ENCODE measurements at places on chromosomes 7 and 10.

DNA sequence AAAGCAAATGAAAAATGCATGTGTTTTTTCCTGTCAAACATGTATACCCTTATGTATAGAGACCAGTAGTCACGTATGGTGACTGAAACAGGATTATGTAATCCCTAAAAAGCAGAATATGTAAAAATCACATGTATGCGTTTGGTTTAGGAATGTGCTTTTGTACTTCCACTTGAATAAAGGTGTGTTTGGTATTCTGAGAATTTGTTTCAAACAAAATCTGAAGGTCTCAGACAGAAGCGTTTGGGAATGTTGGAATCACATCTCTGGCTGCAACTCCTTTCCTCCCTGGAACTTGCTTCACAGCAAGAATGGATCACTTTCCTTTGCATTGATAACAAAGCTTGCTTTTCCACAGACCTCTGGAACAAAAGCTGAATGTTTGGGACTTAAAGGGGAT is 17.8 kb downstream of the ZNF655 start:
- H3K36me3 ChIP-seq, result peaks cover 20% of the 10 kb centered on the region
- no peak overlapping the region for H3K27ac ChIP-seq
- no peak for DNase-seq
- H3K27me3 ChIP-seq, result no peaks in the 10 kb centered on the region
- no peak overlapping the region for H3K4me3 ChIP-seq

DNA sequence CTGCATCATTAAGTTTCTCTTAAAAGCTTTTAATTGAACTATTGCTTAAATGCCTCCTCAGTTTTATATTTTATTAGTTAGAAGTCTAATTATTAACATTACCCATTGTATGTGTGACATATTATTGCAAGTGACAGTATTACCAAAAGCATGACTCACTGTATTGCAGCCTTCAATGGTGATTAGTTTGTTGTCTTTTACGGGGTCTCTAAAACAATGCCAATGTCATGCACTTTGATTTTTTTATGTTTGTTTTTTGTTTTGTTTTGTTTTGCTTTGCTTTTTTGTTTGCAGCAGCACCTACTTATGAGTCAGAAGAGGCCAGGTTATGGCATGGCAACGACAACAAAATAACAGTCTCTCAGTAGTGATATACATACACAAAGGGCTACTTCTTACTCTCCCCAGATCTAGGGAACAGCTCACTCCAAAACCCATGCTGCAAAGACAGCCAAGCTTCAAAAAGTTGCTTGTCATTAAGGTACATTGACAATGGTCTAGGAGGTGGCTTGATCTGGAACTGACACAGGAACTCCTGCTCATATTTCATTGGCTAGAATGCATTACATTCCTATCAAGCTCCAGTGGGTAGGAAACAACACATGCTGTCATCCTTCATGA is 293.7 kb upstream of the POM121L12 start:
- no peaks in the 10 kb centered on the region for H3K36me3 ChIP-seq
- DNase-seq, result no peak
- H3K4me1 ChIP-seq, result peaks cover under 1% of the 10 kb centered on the region
- H3K27me3 ChIP-seq, result no peaks in the 10 kb centered on the region
- H3K4me3 ChIP-seq, result no peak overlapping the region
- no peak overlapping the region for H3K27ac ChIP-seq

GRCh38 chr10:90363799-90364483 is 493.9 kb downstream of the HTR7 start:
- no peaks in the 10 kb centered on the region for H3K27me3 ChIP-seq
- H3K4me1 ChIP-seq, result no peaks in the 10 kb centered on the region
- no peak overlapping the region for H3K27ac ChIP-seq

- H3K36me3 ChIP-seq, result peaks cover 6% of the 10 kb centered on the region
- no peak overlapping the region for H3K4me3 ChIP-seq
- H3K27ac ChIP-seq, result no peak overlapping the region
- no peaks in the 10 kb centered on the region for H3K27me3 ChIP-seq
- DNase-seq, result no peak
- H3K4me1 ChIP-seq, result peaks cover 13% of the 10 kb centered on the region
These were observed 6.1 kb upstream of the SH3PXD2A start for GRCh38 chr10:103861505-103861904.

GRCh38 chr7:7977774-7978173 is 9.2 kb downstream of the GLCCI1 start:
- H3K4me3 ChIP-seq, result no peak overlapping the region
- H3K27me3 ChIP-seq, result no peaks in the 10 kb centered on the region
- no peaks in the 10 kb centered on the region for H3K36me3 ChIP-seq
- no peak for DNase-seq
- H3K27ac ChIP-seq, result no peak overlapping the region

DNA sequence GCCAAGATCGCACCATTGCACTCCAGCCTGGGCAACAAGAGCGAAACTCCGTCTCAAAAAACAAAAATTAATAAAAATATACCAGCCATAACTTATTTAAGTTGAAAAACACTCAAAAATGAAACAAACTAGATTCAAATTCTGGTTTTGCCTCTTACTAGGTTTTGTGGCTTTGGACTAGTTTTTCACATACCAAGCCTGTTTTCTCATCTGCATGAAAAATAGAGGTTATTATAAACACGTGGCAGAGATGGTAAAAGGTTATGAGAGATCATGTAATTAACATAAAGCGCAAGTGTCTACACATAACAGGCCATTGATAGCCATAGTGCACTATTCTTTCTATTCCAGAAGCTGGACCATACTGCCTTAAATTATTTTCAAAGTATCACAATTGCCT is 35.5 kb upstream of the CABCOCO1 start:
- H3K4me1 ChIP-seq, result peaks cover 42% of the 10 kb centered on the region
- no peak overlapping the region for H3K4me3 ChIP-seq

- H3K36me3 ChIP-seq, result no peaks in the 10 kb centered on the region
- no peak overlapping the region for H3K27ac ChIP-seq
- no peak for DNase-seq
- no peaks in the 10 kb centered on the region for H3K27me3 ChIP-seq
These were observed 201.5 kb downstream of the DNAJB9 start for GRCh38 chr7:108770981-108771745.

DNA sequence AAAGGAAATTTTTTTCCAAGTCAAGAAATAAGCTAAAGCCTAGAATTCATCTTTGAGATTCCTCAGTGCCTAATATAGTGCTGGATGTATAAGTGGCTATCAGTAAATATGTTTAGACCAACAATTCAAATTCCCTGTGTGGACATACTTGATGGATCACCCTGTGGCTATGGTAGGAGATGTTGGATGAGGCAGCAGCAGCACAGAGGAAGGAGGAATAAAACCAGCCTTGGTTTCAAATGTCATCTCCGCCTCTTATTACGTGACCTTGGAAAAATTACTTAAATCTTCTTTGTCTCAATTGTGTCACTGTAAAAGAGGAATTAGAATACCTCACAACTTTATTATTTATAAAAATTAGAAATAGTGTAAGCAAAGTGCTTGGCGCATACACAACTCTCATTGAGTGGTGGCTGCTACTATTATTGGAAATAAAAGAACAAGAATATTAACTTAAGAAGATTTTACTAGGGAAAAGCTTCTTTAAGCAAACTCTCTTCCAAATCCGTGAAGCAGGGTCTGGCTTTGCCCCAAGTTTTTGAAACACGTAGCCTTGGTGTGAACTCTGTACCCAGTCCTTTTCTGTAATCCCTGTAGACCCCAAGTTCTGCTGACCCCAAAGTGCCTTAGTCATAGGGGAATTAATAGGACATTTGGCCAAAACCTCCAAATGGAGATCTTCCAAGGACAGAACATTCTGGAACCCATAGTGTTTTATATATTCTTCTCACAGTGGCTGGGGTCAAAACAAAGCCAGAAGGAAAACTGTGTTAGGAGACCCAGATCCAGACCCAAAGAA is 283.8 kb downstream of the PTEN start:
- no peak overlapping the region for H3K27ac ChIP-seq
- no peak for DNase-seq
- no peak overlapping the region for H3K4me3 ChIP-seq
- H3K4me1 ChIP-seq, result peaks cover 3% of the 10 kb centered on the region
- no peaks in the 10 kb centered on the region for H3K36me3 ChIP-seq

DNA sequence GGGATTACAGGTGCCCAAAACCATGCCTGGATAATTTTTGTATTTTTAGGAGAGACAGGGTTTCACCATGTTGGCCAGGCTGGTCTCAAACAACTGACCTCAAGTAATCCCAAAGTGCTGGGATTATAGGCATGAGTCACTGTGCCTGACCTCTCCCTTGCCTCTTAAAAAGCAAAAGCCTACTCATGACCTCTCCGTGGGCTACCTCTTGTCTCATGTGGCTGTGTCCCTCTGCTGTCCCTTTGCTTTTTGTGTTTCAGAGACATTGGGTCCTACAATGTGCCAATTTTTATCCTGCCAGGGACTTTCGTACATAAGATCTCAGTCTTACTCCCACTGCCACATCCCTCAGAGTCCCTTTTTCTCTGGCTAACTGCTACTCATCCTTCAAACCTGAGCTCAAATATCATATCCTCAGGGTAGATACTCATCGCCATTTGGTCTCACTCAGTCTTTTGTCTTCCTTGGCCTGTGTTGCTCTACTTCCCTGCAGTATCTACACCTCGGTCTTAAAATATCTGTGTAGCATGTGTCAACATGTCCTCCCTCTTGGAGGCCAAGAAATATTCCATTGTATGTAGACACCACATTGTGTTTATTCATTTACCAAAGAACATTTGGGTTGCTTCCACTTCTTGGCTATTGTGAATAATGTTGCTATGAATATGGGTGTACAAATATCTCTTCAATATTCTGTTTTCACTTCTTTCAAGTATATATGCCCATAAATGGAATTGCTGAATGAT is 465.0 kb upstream of the KLF6 start:
- no peaks in the 10 kb centered on the region for H3K27me3 ChIP-seq
- H3K27ac ChIP-seq, result no peak overlapping the region
- H3K4me3 ChIP-seq, result no peak overlapping the region
- no peaks in the 10 kb centered on the region for H3K36me3 ChIP-seq

DNA sequence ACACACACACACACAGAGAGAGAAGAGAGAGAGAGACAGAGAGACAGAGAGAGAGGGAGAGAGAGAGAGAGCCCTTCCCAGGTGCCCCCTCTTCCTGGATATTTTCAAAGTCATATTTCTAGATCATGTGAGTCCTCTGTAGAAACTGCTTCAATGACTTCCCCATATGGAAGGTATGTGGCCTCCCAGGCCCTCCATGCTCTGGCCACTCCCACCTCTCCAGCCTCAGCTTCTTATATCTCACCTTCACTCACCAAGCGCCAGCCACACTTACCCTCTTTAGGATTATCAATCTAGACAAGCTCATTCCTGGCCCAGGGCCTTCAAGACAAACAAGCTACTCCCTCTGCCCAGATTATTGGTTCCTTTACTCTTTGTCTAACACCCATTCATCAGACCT is 259.7 kb downstream of the MTERF1 start:
- no peak overlapping the region for H3K27ac ChIP-seq
- DNase-seq, result no peak
- H3K4me3 ChIP-seq, result no peak overlapping the region
- H3K27me3 ChIP-seq, result no peaks in the 10 kb centered on the region
- H3K4me1 ChIP-seq, result peaks cover 9% of the 10 kb centered on the region
